Osteoblast (primary cell): ENCODE measurements at places on chromosomes 13 and 19. TPM values are rescaled to one million over a fixed set of nuclear protein-coding genes. Genes with fewer than 3 reads are reported as not detected.
A peak's percentile ranks its signal among the peaks of the same experiment; 100 is the strongest.

DNA sequence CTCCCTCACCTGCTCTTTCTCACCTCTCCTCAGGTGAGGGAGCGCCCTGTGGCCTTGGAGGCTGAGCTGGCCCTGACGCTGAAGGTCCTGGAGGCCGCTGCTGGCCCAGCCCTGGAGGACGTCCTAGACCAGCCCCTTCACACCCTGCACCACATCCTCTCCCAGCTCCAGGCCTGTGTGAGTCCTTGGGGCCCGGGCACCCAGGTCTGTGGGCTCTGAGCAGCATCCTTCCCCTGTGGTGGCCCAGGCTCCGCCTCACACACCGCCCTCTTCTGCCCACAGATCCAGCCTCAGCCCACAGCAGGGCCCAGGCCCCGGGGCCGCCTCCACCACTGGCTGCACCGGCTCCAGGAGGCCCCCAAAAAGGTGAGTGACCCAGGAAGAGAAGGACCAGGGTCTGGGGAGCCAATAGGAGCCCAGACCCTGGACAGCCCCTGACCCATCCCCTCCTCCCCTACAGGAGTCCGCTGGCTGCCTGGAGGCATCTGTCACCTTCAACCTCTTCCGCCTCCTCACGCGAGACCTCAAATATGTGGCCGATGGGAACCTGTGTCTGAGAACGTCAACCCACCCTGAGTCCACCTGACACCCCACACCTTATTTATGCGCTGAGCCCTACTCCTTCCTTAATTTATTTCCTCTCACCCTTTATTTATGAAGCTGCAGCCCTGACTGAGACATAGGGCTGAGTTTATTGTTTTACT lies 1.9 kb downstream of the IFNL1 start:
- peaks cover 5% of the 10 kb centered on the region for H3K27me3 ChIP-seq
- no peak for DNase-seq
- H3K27ac ChIP-seq = no peak overlapping the region
- no peak overlapping the region for H3K4me3 ChIP-seq

GRCh38 chr19:39728040-39728439 lies 9.8 kb downstream of the CLC start:
- no peak overlapping the region for H3K4me3 ChIP-seq
- no peak for DNase-seq
- no peaks in the 10 kb centered on the region for H3K27me3 ChIP-seq
- no peaks in the 10 kb centered on the region for H3K36me3 ChIP-seq
- no peaks in the 10 kb centered on the region for H3K4me1 ChIP-seq

- H3K36me3 ChIP-seq = no peaks in the 10 kb centered on the region
- H3K4me1 ChIP-seq = no peaks in the 10 kb centered on the region
- H3K27me3 ChIP-seq = no peaks in the 10 kb centered on the region
- no peak overlapping the region for H3K27ac ChIP-seq
- no peak overlapping the region for H3K4me3 ChIP-seq
Observed at GRCh38 chr13:97077341-97077740, 83.1 kb upstream of the OXGR1 start.

DNA sequence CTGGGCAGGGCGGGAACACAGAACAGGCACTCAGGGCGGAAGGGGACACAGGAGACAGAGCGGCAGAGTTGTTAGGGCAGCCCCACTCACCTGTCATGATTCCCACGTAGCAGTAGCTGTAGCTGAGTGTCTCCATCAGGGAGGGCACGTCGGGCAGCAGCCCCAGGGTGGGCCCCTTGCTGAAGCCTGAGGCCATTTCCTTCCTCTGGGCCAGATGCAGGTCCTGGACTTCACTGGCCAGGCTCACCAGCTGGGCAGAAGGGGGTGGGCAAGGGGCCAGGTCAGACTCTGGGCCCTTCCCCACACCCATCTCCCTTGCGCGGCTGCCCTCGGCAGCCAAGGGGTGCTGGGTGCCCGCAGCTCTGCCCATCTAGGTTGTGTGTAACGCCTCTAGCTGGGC lies 5.9 kb downstream of the MBOAT7 start:
- H3K27ac ChIP-seq = no peak overlapping the region
- H3K27me3 ChIP-seq = no peaks in the 10 kb centered on the region
- peak; percentile 59 for DNase-seq
- H3K4me3 ChIP-seq = no peak overlapping the region
- peaks cover 35% of the 10 kb centered on the region for H3K36me3 ChIP-seq

Gene CEACAM21
- not detected in 2 replicates for total RNA-seq
